ENCODE measurements at places on chromosomes 13 and 19.

DNA sequence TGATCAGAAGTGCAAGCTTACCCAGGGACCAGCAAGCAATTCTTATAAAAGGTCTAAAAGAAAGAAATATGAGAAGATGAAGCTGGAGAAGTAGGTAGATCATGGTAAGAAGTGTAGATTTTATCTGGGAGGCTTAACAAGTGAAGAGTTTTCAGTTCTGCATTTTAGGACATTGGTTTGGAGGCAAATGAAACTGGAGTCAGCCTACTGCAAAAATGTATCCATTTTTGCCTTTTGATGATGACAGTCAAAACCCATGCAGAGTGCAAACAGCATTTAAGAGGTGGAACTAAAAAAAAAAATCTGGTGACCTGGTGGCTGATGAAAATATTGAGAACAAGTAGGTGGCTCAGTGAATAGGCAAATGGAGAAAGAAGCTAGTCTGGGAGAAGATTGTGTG, 216.9 kb downstream of the DNAJC15 start:
- DNase-seq = no peak

- peak; percentile 40 for DNase-seq
Measured at GRCh38 chr13:44011036-44011435, 131.3 kb downstream of the LACC1 start.

DNA sequence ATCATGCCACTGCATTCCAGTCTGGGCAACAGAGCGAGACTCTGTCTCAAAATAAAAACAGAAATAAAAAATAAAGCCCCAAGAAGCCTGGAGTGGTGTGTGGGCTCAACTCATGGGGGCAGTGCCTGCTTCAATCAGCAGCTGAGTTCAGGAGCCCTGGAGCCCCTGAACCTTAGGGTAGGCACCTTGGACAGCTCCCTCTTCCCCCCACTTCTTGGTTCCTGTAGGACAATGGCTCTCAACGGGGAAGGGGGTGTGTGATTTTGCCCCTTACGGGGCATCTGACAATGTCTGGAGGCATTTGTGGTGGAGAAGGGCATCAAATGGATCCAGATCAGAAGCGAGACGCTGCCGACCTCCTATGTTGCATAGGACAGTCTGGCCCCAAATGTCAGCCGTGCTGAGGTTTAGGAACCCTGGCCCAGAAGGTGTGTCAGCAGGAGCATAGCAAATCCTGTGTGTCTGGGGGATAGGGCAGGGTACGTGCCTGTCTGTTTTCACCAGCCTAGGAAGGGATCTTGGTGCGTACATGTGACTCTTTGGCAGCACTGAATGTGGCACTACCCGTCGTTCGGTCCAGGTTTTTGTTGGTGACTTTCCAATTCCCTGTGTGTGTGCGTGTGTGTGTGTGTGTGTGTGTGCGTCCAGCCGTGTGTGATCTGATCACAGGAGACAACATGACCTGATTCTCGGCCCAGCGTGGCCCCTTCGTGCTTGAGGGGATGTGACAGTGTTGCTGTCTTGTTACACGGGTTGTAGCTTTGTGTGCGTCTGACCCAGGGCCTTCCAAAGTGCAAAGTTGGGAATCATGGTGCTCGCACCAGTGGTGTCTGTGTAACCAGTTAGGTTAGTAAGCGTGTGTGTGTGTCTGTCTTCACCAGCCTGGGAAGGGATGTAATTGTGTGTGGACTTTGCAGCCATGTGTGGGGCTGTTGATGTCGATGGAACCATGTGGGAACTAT, 7.5 kb downstream of the IGLON5 start:
- DNase-seq = no peak

DNA sequence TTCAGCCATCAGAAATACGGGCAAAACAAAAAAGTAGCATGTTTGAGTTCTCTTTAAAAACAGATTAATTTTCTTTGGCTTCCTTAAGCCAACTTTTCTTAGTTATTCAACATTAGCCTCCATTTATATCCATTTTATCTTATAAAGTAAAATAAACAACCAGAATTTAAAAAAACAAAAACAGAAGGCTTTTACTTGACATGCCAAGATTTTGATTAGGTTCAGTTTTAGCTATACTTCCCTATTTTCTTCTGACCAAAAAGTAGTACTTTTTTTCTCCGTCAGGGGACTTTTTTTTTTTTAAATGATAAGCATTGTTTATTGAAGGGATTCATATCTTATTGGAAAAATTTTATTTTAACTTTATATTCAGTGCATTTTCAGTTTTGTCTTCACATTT, 18.1 kb downstream of the RNASEH2B start:
- DNase-seq = no peak

GRCh38 chr13:71754407-71754974, 112.5 kb downstream of the DACH1 start:
- DNase-seq = peak; percentile 30

GRCh38 chr19:39207293-39207836, 3.3 kb upstream of the SYCN start:
- no peak for DNase-seq

GRCh38 chr13:80551650-80552497, 210.9 kb upstream of the SPRY2 start:
- DNase-seq = peak; percentile 38

GRCh38 chr13:21075011-21075378, 13.6 kb upstream of the LATS2 start:
- DNase-seq = no peak

GRCh38 chr19:54208784-54209057, 8.1 kb downstream of the RPS9 start:
- DNase-seq = no peak

All from choroid plexus epithelial cell (primary cell).